ENCODE measurements at places on chromosomes 1 and 21.

- no peak for DNase-seq
Observed at GRCh38 chr1:228440761-228441500, 24.3 kb upstream of the TRIM17 start.

DNA sequence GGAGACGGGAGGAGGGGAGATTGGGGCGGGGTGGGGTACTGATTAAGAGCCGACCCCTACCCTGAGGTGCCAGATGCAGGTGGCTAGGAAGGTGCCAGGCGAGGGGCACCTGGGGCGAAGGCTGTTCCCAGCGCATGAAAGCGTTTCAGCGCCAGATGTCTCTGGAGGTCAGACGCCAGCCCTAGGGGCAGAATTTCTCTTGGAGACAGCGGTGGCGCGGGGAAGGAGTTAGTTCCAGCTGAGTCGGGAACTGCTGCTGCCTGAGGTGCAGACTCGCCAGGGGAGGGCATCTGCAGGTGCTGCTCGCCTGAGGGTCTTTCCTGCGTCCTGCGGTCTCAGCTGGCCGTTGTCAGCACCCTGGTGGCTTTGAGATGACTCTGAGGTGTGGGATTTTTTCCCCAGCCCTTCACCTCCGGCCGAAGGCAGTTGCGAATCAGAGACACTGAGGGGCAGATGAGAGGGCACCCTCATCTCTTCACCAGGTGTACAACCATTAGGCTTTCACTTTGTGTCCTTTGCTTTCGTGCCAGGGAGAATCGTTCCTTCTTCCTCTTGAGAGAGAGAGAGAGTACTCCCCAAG, 539 bp downstream of the CGN start:
- no peak for DNase-seq

GRCh38 chr1:155010211-155010918, 7.8 kb downstream of the ZBTB7B start:
- DNase-seq, result no peak

GRCh38 chr1:102758418-102758817, 349.9 kb downstream of the COL11A1 start:
- DNase-seq, result no peak

GRCh38 chr1:201184307-201185122, 6.1 kb upstream of the IGFN1 start:
- DNase-seq, result no peak

DNA sequence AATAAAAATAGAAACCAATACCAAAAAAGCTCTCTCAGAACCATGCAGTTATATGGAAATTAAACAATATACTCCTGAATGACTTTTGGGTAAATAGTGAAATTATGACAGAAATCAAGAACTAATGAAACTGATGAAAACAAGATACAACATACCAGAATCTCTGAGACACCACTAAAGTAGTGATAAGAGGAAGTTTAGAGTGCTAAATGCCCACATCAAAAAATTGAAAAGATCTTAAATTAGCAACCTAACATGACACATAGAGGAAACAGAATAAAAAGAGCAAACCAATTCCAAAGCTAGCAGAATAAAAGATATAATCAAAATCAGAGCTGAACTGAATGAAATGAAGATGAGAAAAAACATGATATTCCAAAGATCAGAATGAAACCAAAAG, 430.9 kb downstream of the LTN1 start:
- no peak for DNase-seq

DNA sequence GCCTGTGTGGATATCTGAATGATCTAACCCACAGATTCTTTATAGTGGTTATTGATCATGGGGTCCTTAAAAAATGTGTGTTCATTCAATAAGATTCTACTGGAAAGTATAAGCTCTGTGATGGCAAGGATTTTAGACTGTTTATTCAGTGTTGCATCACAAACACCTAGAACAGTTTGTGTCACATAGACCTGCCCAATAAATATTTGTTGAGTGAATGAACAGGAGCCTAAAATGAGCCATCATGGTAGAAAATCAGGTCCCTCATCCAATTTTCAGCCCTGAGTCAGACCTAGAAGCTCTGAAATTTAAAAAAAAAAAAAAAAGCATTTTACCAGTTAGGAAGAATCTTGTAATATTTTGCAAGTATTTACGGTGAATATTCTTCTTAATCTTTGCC, 2.3 kb upstream of the RGSL1 start:
- no peak for DNase-seq

GRCh38 chr1:178075333-178075732, 18.6 kb upstream of the RASAL2 start:
- DNase-seq, result no peak

GRCh38 chr1:204261266-204261665, 47.5 kb upstream of the GOLT1A start:
- DNase-seq, result no peak

DNA sequence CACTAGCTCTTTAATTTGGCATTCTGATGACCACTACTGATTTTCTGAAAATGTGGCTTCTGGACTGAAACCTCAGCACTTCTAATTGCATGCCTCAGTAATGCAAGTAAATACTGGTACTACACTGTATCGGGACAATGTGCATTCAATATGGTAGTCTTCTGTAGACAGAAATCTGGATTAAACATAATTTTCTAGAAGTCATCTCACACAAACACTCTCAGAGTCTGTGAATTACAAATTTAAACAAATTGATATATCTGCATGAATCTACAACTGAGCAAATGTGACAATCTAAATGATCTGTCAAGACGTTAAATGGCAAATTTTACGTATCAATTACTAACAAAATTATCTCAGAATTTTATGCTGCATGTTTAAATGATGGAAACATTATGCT, 23.7 kb downstream of the HP1BP3 start:
- no peak for DNase-seq

DNA sequence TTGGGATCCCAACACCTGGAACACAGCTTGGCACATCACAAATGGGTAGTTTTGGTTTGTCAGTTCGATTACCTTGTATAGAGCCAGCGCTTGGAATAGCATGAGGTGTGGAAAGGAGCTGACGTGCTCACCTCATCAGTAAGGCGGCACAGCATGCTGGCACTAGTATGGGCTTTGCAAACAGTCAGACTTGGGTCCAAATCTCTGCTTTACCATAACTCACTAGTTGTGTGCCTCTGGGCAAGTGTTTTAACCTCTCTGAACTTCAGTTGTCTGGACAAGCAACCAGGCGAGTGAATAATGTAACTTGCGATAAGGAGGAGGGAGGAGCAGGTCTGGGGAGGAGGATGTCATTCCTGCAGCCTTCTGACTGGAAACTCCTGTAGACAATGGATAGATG, 26.3 kb upstream of the NEK2 start:
- DNase-seq, result no peak

DNA sequence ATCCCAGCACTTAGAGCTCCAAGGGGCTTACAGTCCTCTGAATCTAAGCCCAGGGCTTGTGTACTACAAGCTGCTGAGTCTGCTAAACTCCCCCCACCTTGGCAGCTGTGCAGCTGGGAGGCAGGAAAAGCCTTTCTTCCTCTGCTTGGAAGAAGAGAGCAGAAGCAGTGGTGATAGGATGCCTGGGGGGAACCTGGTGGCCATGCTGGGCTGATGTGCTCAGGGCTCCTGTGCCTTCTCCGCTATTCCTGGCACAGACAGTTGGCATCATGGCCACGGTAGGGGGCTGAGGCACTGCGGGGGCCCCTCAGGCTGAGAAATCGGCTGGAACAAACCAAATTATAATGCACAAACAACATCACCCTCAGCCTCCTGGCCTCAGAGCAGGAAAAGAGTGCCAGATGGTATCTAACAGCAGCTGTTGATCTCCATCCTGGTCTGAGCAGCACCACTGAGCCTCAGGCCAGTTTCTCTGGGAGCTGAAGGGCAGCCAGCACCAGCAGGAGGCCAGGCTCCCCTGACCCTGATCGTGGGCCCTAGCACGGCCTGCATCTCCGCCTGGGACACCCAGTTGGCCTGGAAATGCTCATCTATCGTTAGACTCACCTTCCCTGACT, 35.8 kb downstream of the ECE1 start:
- no peak for DNase-seq

GRCh38 chr1:21639594-21640041, 29.5 kb downstream of the RAP1GAP start:
- no peak for DNase-seq

DNA sequence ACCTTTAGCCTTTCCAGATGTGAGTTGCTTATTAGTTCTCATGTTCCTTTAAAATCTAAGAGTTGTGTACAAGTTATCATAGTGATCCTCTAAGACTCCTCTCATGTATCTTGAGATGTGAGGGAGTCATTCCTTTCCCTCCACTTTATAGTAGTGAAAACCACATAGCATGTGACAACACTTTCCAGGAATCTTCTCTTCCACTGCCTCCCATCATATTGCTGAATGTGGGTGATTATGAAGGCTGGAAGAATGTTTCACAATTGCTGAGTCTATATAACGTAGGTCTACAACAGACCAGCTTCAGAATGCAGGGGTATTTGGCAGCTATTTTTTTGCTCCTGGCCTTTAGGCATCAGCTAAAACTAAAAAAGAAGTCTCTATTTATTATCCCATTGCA, 44.7 kb upstream of the LRRC7 start:
- peak; percentile 63 for DNase-seq

DNA sequence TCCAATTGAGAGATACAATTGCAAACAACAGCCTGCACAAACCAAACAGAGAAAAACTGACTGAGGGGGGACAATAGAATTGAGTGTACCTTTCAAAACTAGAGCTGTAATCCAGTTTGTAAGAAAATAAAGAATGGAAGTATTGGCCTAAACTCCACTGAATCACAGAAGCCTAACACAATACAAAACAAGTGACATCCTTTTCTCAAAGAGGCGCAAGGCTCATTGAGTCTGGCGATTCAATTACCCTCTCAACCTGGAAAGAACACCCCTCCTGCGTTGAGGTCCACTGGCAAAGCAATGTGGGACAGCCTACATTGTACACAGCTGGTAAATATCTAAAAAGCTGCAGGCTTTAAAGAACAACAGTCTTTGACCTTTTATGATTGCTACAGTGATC, 182.6 kb downstream of the DPYD start:
- no peak for DNase-seq

- no peak for DNase-seq
Observed at GRCh38 chr21:35354078-35354477, 305.0 kb upstream of the RUNX1 start.

DNA sequence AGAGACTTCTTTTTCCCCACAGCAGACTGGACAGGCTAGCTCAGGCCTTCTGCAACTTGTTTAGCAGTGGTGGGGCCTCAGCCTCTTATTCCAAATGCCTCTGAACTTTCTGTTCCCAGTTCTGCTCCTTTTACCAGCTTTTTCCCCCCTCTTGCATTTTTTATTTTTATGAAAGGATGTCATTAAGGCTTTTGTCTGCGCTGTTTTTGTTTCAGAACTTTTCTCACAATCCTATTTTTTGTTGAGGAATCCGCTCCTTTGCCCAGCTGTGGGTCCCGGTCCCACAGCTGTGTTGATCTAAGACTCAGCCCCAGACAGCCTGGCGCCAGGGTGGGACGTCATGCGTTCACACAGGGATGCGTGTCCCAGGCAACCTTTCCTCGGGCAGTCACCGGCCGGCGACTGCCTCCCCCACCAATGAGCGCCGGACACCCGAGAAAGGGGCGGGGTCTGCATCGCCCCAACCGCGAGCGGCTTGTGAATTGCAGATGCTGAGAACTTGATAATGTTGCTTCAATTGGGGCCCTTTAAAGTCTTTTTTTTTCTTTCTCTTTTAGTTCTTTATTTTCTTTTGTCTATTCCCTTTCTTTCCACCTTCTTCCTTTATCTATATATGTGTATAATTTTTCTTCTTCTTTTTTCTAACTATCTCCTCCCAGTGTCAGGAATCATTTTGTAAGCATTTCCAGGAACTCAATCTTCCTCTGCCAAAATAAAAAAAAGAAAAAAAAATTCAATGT, 3.0 kb upstream of the ID3 start:
- DNase-seq, result peak; percentile 92

- no peak for DNase-seq
Observed at GRCh38 chr21:43758811-43759210, 17.3 kb downstream of the CSTB start.

DNA sequence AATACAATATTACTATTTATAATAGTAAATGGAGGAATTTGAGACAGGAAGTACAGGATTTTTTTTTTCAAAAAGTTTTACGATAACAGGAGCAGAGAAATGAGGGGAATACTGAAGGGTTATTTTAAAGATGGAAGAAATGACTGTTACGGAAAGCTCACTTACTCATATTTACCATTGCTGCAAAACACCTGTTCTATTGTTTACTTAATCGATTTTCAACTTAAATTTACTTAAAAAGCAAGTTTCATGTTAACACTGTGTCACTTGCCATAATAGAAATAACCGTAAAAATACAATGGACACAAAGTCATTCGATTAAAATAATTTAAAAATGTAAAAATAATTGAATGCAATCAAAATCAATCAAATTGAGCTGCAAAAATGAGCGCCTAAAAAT, 3.4 kb upstream of the EXO1 start:
- DNase-seq, result no peak

Data from foreskin melanocyte (primary cell).